ENCODE measurements at places on chromosomes 5 and 9.

DNA sequence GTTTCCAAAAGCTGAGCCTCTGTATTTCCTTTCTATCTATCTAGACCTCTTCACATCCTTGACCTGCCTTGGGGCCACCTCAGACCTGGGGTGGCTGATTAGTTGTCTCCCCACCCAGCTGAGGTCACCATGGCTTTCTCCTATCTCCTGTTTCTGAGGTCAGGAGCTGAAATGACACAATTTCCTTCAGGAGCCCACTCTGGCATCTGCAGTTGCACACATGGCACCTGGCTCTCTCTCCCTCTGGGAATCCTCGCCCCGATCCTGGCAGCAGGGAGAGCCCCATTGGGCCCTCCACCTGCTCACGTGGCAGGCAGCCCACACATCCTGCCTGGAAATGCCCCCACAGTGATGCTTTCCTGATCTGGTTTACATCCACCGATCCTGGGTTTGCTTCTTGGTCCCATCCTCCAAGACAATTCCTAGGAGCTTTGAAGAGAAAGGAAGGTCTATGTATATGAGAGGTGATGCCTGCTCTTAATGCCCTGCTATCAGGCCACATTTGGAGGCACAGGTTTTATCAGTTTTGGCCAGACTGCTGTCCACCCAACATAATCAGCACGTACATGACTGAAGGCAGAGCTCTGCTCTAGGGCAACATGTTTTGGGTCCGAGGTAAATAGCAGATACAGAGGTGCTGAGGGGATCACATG, 53.7 kb downstream of the MARCHF3 start:
- no peak for DNase-seq

DNA sequence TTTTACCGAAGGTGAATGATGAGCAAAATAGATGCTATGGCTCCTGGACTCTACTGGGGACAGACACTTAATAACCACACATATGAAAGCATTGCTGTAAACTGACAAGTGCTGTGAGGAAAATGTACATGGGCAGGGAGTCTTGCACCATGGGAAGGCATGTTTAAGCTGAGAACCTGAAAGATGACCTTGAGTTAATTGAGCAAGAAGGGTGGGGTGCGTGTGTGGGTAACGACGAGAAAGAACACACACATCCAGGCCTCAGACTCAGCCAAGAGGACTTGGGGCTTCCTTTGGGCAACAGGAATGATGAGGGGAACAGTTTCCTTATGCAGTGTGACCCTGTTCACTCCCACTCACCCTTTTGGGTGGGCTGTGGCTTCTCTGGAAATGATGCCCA, 73.1 kb downstream of the HSPA4 start:
- no peak for DNase-seq

DNA sequence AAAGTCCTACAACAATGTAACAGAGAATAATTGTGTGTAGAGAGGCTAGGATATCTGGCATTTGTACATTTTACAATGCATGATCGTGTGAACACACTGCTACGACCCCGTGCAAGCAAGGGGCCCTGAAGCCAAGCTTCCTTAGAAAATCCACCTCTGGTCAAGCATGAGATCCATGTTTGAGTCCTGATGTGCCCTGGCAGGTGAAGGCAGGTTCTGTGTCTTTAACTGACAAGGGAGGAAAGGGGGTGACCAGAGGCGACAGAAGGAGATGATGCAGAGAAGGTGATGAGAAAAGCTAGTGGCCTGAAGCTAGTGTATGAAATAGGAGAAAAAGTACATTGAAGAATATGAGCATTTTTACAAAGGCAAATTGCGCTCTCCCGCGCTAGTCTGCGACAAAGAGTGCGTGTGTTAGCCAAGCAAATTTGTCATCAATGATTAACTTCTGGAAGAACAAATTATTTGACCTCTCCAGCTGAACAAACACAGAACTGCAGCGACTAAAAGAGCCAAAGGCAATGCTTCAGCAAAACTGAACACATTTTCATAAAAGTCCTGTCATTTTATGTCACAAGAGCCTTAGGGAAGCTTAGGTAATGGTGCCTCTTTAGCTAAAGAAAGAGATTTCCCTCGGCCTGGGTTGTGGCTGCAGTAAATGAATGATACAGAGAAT, 101.7 kb upstream of the DAPK1 start:
- no peak for DNase-seq

- DNase-seq, result peak; percentile 86
Observed at GRCh38 chr9:18566121-18566520, 92.2 kb downstream of the ADAMTSL1 start.

DNA sequence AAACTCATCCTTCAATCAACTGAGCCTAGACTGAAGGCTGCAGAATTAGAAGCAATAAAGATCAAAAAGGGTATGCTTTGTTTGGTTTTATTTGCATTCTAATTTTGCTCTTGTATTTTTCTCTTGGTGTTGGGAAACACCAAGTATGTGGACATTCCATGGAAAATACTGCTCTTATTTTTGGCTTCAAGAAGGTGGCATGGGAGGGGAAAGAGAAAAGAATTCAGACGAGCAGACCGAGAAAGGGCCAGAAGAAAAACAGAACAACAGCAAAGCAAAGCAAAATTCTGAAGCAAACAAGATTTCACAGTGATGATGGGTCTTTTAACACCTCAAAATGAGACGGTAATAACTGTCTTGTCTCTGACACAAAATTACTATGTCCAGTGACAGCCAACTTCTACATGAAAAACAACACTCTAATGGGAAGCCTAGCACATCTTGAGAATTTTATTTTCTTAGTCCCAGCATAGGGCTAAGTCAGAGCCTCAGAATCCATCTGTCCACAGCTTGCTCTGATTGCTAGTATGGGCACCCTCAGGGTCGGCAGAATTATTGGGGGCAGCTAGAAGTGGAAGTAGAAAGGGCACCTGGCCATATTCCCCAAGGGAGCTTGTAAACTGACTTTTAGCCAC, 26.8 kb downstream of the FREM1 start:
- DNase-seq, result no peak

- DNase-seq, result no peak
Observed at GRCh38 chr9:135006911-135007570, 80.4 kb upstream of the OLFM1 start.

- DNase-seq, result no peak
Observed at GRCh38 chr5:84239494-84239893, 145.2 kb downstream of the EDIL3 start.

GRCh38 chr9:80552931-80553330, 981.2 kb downstream of the TLE4 start:
- no peak for DNase-seq

- DNase-seq, result no peak
Observed at GRCh38 chr9:75083188-75083970, 4.6 kb downstream of the NMRK1 start.

DNA sequence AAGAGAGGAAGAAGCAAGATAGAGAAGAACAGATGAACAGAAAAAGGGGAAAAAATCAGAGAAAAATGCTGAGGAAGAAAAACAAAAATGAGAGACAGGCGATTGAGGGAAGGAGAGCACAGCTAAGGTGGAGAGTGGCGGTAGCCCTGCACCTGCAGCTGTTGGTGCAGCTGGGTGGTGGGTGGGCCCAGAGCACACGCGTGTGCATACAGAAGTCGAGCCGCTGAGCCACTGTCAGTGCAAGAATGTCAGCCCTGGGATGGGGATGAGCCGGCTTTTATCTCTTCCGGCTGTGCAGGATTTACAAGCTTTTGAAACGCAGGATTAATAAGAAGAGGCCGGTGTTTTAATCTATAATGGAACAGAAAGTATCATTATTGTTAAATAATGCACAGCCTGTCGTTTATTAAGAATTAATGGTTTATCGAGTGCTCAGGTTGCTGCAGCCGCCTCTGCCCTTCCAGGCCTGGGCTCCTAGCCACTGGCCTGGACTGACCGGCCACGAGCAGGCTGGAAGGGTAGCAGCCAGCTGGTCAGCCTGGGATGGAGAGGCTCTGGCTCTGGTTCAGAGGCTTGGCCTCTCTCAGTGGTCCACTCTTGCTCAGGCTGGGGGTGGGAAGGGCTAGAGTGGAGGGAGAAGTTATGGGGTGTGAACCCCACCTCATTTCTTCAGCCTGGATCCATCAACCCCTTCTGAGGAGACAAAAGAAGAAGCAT, 68.7 kb downstream of the PCDH1 start:
- no peak for DNase-seq

- no peak for DNase-seq
Observed at GRCh38 chr5:125293223-125293622, 546.8 kb upstream of the ZNF608 start.

DNA sequence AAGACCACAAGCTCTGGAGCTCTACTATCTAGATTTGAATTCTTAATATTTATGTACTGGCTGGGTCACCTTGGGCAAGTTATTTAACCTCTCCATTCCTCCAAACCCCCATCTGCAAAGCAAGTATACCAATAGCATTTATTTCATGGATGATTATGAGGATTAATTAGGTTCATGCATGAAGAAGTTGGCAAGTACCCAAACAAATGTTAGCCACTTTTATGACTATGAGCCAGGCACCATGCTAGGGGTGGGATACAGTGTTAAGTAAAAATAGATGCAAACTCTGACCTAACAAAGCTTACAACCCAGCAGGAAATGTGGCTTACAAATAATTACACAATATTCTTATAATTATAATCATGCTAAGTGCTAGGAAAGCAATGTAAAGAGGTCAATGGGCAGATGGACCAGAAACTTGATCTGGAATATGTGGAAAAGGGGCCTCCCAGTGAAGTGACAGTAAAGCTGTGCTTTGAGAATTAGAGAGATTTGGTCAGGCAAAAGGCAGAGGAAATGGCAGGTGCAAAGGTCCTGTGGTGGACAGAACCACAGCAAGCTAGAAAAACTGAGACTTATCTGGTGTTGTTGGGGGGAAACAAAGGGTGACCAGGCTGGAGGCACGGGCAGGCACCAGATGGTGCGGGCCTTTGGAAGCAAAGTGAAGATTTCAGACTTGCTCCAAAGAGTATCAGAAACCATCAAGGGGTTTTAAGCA, 525.2 kb upstream of the TRPC7 start:
- DNase-seq, result no peak

DNA sequence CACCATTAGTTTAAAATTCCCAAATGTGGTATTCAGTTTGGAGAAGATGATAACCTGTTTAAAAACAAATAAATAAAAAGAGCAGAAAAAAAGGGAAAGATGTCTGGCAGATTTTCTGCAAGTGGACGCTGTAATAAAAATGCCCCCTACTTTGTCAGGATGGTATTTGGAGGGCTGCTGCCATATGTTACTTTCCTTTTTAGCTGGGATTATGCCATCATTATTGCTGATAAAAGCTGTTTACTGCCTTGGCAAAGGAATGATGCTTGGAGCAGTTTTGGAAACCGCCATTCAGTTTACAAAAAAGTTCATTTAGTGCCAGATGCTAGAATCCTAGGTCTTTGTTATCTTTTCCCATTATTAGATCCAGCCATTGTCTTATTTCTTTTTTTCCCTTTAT, 104.8 kb downstream of the PBX3 start:
- DNase-seq, result no peak

DNA sequence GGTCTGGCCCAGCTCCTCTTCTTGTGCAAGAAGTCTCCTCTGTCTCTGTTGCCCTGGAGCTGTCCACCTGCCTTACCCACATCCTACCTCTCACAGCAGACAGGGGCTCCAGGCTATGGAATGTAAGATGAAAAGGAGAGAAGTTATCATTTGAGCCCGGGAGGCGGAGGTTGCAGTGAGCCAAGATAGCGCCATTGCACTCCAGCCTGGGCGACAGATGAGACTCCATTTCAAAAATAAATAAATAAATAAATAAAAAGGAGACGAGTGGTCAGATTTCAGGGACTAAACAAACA, 37.5 kb upstream of the DENND4C start:
- DNase-seq, result no peak

GRCh38 chr9:89655990-89656657, 51.3 kb downstream of the GADD45G start:
- DNase-seq, result no peak

GRCh38 chr9:96874947-96875460, 20.7 kb upstream of the ZNF782 start:
- DNase-seq, result peak; percentile 65

DNA sequence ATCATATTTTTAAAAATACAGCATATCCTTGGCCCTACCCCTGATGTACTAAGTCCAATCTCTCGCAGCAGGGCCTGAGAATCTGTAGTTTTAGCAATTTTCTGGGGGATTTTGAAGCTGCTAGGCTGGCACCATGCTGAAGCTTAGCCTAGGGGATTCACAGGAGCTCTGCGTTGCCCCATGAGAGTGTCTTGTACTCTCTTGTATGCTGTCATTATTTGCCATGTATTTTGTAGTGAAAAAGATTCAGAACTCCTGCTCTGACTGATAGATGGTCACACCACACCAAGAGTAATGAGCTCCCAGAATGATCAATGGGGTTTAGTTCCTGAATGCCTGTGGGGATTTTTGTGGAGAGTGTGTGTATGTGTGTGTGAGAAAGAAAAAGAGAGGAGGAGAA, 20.7 kb upstream of the TRMT10B start:
- DNase-seq, result no peak

GRCh38 chr9:95037789-95038521, 279.6 kb downstream of the FANCC start:
- DNase-seq, result no peak

GRCh38 chr9:4902135-4902475, 83.0 kb upstream of the JAK2 start:
- DNase-seq, result no peak

GRCh38 chr9:5556101-5556705, 45.9 kb downstream of the PDCD1LG2 start:
- DNase-seq, result no peak

DNA sequence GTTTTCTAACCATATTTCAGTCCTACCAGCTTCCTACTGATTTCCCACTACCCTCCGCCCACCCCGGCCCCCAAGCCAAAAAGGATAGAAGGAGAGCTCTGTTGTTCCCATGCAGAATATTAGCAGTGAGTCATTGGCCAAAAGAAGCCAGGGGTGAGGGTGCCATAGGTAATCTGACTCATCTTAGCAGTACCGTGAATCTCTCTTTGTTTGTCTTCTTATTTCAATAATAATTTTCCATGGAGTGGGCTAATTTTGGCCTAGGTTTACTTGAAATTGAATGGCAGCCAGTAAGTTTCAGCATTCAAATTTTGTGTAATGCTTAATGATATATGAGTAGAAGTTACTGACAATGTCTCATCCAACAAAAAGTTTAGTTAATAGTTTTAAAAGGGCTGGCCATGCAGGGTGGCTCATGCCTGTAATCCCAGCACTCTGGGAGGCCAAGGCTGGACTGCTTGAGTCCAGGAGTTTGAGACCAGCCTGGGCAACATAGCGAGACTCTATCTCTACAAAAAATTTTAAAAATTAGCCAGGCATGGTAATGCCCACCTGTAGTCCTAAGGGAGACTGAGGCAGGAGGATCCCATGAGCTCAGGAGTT, 74.2 kb downstream of the C9orf152 start:
- no peak for DNase-seq

DNA sequence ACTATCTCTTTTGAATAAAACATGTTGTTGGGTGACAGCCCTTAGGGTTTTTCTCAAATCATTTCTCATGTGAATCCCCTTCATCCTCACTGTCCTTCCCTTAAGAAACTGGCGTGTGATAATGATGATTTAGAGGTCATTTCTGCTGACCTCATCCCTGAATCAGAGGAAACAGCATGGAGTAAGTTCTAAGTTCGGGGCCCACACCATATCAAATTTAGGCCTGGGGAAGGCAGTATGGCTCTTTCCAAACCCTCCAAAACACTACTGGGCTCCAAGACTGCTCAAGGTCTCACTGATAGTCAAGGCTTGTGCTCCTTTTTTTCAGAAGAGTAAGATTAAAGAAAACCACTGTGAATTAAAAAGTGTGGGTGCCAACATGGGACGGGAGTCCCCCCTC, 872 bp upstream of the SMIM3 start:
- DNase-seq, result no peak

GRCh38 chr9:100070104-100071041, 28.4 kb downstream of the ERP44 start:
- DNase-seq, result no peak

All from glomerular endothelial cell (primary cell).